ENCODE measurements at places on chromosomes 7 and 10.

GRCh38 chr7:2018569-2019460 is 213.9 kb downstream of the MAD1L1 start:
- DNase-seq, result peak; percentile 68

DNA sequence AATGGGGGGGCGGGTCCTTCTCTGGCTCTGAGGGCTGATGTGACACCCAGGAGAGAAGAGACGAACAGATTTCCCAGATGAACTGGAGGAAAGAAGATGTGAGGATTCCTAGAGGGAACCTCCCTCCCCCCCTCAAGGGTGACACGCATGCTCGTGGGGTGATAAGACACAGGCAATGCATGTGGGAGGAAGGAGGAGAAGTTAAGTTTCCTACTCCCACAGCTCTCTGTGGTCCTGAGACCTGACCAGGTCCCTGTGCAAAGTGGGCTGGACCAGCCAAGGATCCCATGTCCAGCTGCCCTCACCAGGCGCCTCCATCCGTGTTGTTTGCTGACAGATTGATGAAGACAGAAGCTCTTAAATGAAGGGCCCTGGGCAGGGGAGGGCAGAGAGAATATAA is 112.6 kb downstream of the SH3PXD2A start:
- no peak for DNase-seq

GRCh38 chr7:48421357-48421756 is 250.1 kb downstream of the ABCA13 start:
- DNase-seq, result peak; percentile 83

GRCh38 chr7:24979470-24979862 is 512 bp downstream of the OSBPL3 start:
- DNase-seq, result peak; percentile 78

GRCh38 chr7:68014031-68014736 is 1017.6 kb downstream of the TYW1 start:
- DNase-seq, result no peak

DNA sequence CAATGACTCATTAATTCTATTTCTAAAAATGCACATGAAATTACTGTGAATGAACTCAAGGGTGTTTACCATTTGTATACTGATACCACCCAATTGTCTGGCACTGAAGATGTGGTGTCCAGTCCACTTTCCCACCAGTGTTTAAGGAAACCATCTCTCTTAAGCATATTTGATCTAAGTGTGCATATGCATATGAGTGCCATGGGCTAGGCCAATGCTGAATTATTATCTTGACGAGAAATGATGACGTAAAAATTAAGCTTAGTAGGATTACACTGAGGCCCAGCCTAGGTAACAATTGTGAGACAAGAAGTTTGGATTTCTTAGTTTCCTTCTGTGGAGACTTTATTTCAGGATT is 59.7 kb downstream of the SVIL start:
- no peak for DNase-seq

DNA sequence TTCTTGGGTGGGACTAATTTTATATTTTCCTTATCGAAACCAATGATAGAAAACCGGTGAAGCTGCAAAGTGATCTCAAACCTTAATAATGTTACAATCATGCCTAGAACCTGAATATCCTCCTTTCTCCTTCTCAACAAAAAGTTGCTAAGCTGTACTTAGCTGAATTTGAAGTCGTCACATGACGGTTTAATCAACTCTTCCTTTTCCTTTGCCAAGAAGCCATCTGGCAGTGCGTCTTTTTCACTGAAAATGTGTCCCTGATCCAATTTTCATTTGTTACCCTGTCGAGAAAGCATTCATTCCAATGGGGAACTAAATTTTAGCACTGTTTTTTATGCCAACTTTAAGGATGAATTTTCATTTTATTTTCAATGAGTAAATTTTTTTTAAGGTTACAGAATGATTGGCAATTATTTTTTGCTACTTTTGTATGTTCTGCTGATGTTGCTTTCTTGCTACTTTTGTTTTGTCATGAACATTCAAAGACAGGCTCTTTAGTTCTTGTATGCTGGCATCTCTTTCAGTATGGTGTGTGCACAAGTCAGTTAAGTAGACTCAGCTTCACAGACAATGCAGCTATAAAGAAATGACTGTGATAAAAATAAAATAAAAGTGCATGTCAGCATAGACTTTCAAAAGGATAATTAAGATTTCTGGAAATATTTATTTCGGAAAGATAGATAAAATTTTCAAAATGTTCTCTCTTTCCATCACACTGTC is 980.0 kb downstream of the DNAJB9 start:
- DNase-seq, result no peak

DNA sequence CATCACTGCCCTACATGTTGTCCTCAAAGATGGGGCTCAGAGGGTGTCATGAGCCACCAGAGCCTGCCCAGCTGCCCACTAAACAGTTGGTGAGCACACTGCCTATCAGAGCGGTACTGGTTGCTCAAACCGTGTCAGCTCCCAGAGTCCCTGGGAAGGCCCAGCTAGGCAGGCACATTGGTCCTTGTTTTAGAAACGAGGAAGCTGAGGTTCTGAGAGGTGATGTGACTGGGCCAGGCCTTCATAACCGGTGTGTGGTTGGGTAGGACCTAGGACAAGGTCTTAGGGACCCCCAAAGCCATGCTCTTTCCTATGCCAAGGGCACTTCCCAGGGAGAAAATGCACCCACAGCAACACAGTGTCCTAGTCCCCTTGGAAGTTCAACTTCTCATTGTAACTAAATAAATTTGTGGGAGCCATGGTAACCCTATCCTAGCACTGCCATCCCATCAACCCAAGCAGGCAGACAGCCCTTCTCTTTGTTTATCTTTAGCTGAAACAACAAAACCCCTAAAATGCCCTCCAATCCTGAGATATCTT is 174.7 kb upstream of the PDE1C start:
- no peak for DNase-seq

GRCh38 chr10:66788178-66788987 is 137.5 kb upstream of the LRRTM3 start:
- DNase-seq, result no peak

GRCh38 chr10:71395621-71396020 is 1.1 kb upstream of the CDH23 start:
- DNase-seq, result no peak

DNA sequence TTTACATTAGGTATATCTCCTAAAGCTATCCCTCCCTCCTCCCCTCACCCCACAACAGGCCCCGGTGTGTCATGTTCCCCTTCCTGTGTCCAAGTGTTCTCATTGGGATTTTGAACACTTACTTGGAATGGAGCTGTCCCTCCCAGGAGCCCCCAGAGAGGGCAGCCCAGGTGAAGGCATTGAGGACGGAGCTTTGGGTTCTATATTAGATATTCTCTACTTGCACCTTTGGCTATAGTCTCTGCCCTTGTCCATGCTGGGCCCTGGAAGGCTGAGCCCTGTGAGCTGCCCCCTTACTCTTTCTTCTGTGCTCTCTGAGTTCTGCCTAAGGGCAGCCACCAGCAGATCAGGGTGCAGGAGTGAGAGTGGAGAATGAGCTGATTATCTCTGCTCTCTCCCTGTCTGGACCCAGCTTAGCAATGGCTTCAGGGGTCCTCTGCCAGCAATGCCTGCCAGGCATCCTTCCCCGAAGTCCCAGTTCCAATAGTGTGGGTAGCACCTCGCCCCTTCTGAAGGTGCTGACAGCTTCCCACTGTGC is 11.2 kb downstream of the ADRA2A start:
- no peak for DNase-seq

DNA sequence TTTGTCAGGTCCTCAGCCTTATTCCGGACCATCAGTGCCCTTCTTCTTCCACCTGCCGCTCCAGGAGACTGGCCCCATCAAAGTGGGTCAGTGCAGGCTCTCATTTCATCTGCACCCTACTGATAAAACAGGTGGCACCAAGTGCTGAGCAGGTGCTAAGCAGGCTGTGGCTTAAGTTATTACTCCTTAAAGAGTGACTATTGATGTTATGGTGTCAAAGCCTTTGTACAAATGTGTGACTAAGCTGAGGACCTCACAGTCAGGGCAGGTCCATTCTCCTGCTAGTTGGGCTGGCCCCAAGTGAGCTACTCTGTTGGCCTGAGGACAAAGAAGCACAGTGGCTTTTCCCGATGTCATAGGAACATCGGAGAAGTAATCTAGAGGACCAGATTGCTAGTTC is 11.2 kb upstream of the CALD1 start:
- DNase-seq, result no peak
